ENCODE measurements at places on chromosomes 11 and 22.
A peak's percentile ranks its signal among the peaks of the same experiment; 100 is the strongest.

DNA sequence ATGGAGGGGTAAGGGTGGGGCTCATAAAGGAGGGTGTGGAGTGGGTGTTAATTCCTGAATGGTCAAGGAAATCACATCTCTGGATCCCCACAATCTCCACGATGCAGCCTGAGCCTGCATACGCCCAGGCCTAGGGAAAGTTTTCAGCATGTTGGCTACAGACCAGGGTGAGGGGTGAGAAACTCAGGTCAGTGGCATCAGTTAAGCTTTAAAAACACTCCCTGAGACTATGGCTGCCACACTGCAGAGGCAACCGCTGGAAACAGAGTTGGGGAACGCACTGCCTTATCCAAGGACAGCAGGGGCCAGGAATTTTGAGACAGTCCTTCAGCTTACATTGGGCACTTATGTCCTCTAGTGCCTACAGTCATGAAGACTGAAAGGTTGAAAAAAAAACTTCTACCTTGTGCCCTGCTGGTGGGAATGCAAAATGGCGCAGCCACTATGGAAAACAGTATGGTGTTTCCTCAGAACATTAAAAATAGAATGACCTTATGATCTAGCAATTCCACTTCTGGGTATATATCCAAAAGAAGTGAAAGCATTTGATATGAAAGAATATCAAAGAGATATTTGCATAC, 19.7 kb downstream of the DKK3 start:
- DNase-seq: no peak

GRCh38 chr11:107329164-107329563, 128.5 kb downstream of the CWF19L2 start:
- DNase-seq: no peak

DNA sequence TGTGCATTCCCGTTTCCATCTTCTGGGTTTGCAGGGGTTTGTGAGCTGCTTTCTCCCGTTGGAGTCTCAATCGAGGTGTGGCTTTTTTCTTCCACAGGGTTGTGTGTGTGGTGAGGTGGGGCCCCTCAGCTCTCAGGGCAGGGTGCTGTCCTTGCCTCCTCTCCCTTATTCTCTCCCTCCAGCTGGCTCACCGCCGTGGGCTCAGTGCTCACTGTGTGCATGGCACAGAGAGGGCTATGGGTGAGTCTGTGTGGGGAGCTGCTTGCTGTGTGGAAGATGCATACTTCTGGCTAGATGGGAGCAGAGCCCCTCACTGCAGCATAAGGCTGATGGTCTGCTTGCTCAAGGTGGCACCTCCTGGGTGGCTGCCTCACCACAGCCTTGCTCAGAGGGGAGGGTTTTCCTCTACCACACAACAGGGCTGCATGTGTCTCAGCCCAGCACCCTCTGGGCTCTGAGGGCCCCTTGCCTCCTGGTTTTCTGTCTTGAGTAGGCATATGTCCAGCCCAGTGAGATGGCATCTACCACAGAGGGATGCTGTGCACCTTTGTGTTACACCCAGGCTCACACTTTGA, 203.1 kb upstream of the B3GAT1 start:
- DNase-seq: no peak

DNA sequence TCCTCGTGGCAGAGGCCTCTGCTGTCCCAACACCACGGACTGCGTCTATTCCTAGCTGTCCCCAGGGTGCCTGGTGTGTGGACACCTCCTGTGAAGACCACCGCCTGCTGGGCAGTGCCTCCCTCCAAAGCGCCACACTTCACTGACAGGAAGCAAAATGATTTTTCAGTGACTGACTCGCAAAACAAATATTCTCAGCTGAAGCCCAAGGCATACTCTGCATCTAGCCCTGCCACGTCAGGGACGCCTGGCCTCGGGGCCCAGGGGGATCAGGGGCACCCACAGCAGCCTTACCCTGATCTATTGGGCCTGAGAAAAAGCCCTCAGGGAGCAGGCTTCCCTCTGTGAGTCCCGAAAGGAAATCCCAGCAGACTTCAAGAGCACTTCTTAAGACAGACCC, 2.2 kb downstream of the BRD1 start:
- DNase-seq: no peak

DNA sequence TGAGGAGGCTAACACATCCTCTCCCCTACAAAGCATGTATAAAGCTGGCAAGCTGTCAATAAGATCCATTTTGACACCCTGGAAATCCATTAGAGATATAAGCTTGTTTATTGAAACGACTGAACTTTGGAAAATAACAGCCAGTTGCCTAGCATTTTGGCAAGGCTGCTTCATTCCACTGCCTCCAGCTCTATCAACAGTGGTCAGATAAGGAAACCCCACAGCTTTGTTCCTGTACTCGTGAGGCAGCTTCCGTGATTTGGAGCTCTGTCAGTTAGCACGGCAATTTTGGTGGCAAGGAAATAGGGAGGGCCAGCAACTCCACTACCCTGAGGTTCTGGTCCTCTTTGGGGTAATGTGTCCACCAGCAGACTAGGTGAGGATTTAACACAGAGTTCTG, 2.0 kb upstream of the OR51S1 start:
- DNase-seq: no peak

- DNase-seq: peak; percentile 60
These were observed at the start of gene YPEL4 for GRCh38 chr11:57649826-57650738. YPEL4 (minus strand) TSS chr11:57649912; CDS start chr11:57647107, 2,805 bp downstream.

GRCh38 chr11:9367551-9367950, 16.9 kb upstream of the IPO7 start:
- DNase-seq: no peak

Measured in activated T-cell treated with anti-CD3 and anti-CD28 coated beads for 4 hours (primary cell).